ENCODE measurements at places on chromosomes 5 and 9.

- DNase-seq: no peak
Observed at GRCh38 chr9:111274737-111275136, 55.3 kb downstream of the OR2K2 start.

DNA sequence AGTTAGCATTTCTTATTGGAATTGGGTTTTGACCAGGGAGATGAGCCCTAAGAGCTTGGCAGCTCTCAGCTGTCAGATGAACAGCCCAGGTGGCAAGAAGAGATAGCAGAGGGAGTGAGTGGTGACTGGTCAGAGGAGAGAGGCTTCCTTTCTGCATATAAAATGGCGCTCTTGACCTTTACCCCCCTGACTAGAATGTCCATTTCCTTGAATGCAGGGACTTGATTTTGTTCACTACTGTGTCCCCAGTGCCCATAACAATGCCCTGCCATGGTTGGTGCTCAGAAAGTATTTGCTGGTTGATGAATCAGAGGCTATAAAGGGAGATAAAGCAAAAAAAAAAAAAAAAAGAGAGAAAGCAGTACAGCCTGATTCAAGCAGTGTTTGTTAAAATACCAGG lies 7.2 kb downstream of the CHMP5 start:
- no peak for DNase-seq

DNA sequence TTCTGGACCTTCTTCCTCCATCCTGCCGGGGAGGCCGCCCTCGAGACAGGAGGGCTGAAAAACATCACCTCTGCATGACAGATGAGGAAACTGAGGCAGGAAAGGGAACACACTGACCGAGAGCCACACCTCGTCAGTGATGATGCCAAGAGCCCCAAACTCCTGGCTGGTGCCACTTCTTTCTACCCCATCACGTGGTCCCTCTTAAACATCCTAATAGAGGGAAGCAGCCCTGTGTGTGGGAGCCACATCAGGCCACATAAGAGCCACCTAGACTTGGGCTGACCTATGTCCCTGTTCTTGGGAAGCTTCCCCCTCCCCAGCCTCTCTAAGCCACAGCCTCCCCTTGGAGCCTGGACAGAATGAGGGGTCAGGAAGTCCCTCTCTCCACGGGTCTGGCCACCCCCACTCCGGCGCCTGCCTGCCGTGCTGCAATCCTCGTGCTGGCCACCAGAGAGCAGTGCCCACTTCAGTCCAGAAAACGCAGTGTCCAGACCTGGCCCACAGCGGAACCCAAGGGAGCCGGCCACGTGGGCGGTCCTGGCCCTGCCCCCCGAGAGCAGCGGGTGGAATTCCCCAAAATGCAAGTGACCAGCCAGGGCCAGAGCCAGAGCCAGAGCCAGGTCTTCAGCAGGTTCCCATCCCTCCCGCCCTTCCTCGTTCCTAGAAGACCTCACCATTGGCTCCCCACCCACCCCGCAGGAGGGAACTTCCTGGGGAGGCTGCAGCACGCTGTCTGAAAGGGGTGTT lies 54.7 kb upstream of the SARDH start:
- DNase-seq: peak; percentile 30

GRCh38 chr9:101536938-101537337 lies 3.3 kb downstream of the RNF20 start:
- DNase-seq: no peak

DNA sequence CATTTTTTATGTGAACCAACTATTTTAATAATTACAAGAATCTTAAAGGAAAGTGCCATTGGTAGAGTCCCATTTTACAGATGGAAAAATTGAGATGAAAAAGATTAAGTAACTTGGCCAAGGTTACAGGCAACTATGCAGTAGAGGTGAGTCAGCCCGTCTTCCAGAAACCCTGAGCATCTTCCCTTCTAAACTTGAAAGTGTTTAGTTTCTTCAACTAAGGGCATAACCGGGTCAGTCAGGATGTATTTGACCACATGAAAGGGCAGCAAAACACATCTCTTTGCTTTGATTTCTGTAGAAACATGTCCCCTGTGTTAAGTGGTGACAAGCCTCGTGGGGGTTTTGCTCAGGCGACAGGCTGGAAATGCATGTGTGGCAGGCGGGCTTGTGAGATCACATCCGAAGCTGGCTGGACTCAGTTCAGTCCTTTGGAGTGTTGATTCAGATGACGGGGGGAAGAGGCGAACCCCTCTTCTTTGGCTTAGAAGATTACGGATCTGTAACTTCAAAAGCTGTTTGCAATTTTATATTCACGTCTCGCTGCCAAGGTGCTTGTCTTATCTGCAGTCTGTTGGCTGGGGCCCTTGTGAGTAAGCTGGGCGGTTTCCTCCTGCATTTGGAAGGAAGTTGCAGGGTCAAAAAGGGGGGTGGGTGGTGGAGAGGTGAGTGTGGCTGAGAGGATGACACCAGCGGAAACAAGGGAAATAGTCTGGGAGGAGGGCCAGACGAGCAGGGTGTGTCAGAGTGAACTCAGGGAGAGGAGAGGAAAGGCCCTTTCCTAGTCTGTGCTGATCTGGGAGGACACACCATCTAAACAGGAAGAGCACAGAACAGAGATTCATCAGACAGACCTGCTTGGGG lies 78.9 kb upstream of the RPS23 start:
- DNase-seq: peak; percentile 75

DNA sequence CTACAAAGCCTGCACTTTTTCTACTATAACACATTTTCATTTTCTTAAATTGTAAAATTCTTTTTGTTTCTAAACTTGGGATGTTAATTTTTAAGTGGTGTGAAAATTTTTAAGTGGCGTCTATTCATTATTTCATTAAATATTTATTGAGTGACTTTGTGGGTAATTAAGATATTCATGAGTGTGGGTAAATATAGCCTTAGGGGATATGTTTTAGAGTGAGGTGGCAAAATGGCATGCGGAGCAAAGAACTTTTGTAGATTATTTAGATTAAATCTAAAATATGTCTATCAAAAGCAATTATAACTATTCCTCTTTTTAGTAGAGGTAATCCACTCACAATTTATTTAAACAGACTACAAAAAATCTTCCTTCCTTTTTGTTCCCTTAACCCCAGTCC lies 188.4 kb downstream of the PCSK1 start:
- no peak for DNase-seq

DNA sequence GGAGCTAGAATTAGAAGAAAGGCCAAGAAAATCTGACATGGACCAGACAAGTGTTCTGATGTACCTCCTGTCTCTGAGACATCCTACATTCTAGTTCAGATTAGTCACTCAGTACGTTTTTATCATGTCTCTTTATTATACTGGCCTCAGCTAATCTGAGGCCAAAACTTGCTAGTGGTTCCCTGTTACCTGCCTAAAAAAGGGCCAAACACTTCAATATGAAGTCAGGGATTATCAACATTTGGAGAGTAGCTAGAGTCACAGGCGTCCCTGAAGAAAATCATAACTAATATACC lies 587.4 kb downstream of the PRELID2 start:
- no peak for DNase-seq

- no peak for DNase-seq
Observed at GRCh38 chr5:81721049-81721448, 29.8 kb downstream of the SSBP2 start.

DNA sequence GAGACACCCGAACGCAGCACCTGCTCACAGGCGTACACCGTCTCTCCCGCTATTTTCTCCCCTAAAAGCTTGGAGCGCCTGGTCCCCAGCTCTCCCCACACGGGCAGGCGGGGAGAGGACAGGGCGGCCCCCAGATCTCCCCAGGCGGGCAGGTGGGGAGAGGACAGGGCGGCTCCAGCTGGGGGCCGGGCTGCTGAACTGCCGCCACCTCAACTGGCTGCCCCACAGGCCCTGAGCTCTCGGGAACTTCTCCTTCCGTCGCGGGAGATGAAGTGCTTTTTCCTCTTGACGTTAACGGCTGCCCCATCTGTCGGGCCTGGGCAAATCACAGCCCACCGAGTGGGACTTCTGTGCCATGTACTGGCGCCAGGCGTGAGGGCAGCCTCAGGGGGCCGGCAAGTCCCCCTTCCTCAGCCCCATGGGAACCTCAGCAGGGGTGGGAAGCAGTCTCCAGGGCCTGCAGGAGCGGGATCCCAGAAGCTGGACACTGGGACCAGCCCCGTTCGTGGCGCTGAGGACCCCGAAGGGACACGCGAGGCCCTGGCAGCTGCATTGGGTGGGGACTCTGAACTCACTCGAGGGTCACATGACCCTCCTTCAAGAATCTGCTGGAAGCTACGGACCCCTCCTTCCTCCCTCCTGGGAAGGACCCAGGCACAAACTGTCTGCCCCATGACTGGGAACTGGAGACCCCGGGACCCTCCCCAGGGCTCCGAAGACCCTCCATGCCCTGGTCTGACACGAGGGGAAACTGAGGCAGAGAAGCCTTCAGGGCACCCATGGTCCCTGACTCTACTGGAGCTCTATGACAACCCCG lies 5.7 kb upstream of the EGFL7 start:
- DNase-seq: no peak

DNA sequence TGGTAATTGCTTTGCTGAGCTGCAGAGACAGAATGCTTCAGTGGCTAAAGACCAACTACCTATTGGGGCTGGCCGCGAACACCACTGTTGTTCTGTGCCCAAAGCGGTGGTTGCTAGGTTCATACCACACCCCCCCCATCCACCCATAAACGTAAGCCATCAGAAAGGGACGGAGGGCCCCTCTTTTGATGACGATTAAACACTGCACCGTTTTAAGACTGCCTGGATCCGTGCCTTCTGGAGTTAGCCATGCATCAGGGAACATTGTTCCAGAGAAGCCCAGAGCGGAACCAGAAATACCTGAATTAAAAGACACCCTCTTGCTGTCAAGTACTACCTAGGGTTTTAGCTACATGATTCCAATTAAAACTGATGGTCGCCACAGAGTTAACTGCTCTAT lies 369.1 kb upstream of the DAP start:
- no peak for DNase-seq

GRCh38 chr5:167356374-167356773 lies 935.1 kb upstream of the WWC1 start:
- no peak for DNase-seq

- DNase-seq: no peak
Observed at GRCh38 chr9:110282018-110282738, 25.9 kb upstream of the TXN start.

- no peak for DNase-seq
Observed at GRCh38 chr9:124134526-124134925, 123.0 kb downstream of the LHX2 start.

- no peak for DNase-seq
Observed at GRCh38 chr5:68458416-68459021, 243.0 kb downstream of the PIK3R1 start.

GRCh38 chr9:124479947-124480620 lies 27.1 kb downstream of the NR5A1 start:
- DNase-seq: no peak

GRCh38 chr5:144313147-144313726 lies 142.6 kb downstream of the KCTD16 start:
- DNase-seq: no peak

DNA sequence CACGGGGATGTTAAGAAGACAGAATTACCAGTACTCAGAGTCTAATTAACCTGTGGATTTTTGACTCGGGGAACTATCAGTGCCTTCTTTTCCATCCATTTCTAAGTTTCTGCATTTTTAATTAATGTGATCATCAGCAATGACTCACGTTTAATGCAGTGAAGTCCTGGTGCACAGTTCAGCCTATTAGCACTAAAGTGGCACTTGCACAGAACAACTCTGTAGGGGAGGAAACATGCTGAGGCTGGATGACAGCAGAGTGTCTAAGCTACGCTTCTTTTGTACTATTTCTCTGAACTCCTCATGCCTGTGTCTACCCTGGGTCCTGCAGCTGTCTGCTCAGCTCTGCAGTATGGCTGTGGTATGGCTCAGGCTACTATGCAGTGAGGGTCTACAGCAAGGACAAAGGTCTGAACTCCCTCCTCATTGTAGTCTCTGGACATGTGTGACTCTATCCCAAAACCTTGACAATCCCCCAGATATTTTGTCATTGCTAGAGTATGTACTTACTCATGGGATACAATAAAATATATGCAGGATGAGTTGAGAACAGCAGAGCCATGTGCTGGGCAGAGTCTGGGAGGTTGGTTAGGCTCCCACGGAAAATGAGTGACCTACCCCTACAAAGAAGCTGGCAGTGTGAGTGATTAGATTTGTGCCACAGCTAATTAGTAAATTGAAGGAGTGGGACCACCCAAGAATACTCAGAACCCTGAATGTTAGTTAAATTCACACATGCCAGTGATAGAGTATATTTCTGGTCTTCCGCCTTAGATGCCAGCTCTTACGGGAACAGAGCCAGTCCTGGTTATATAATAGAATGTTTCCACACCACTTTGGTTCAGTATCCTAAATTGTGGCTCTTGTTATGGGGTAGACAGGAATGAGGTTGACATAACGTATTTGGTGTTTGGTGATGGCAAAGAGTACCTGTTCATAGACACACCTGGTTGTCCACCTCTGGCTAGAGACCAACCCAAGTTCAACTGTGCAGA lies 148.0 kb downstream of the GHR start:
- DNase-seq: no peak

GRCh38 chr9:87891754-87892153 lies 9.1 kb downstream of the SPATA31E1 start:
- DNase-seq: no peak

GRCh38 chr5:57718155-57718554 lies 235.5 kb upstream of the ACTBL2 start:
- no peak for DNase-seq

DNA sequence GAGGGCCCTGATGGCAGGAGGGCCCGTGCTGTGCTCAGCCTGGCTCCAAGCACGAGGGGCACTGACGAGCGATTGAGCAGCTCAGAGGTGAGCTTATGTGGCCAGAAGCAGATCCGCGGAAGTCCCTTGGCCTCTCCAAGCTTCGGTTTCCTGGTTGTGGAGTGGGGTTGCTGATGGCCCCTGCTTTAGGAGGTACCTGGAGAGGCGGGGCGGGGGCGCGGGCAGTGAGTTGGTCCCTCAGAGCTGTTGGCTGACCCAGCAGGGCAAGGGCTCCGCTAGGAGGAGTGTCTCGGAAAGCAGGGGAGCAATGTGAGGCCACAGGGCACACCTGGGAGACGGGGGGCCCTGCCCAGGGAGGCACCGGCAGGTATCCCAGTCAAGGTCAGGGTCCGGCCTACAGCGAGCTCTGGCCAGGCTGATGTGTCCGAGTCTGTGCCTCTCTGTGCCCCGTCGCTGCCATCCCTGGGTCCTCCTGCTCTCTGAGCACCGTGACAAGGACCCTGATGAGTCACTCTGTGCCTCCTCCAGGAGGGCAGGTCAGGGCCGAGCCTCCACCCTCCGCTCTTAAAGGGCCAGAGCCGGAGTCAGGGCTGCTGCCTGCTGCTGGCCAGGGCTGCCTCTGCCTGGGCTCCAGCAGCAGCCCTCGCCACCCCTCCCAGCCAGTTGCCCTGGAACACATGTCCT lies 14.8 kb downstream of the NCS1 start:
- no peak for DNase-seq

GRCh38 chr5:73314395-73315257 lies 134.0 kb downstream of the FOXD1 start:
- DNase-seq: no peak

All from T-helper 17 cell (primary cell).